ENCODE measurements at places on chromosomes 7 and 10. TPM values are rescaled to one million over a fixed set of nuclear protein-coding genes. Genes with fewer than 3 reads are reported as not detected.

Gene CRYGN
- not detected for total RNA-seq

Gene SAMD8
- total RNA-seq: 16.5 TPM

Gene CCDC172
- total RNA-seq: not detected

Gene C10orf105
- not detected for total RNA-seq

Gene CYP3A7
- total RNA-seq: not detected

Gene TRDMT1
- 5.7 TPM for total RNA-seq

Gene FAM25A
- total RNA-seq: not detected

Measured in ascending aorta (tissue), 2 donors.